Activated naive CD8-positive, alpha-beta T cell treated with anti-CD3 and anti-CD28 coated beads, Interleukin-2, amount 10 ng/mL, durations not matched to agents 7 days and 5 days (primary cell): ENCODE measurements at places on chromosomes 4 and X. TPM values are rescaled to one million over a fixed set of nuclear protein-coding genes. Genes with fewer than 3 reads are reported as not detected.

- H3K27me3 ChIP-seq = peaks cover 38% of the 10 kb centered on the region
- DNase-seq = no peak
- H3K27ac ChIP-seq = no peak overlapping the region
- H3K4me3 ChIP-seq = no peak overlapping the region
- H3K36me3 ChIP-seq = no peaks in the 10 kb centered on the region
These were observed 7.0 kb downstream of the QRFPR start for GRCh38 chr4:121373841-121374240.

GRCh38 chrX:28997706-28998463, 410.6 kb downstream of the IL1RAPL1 start:
- no peak overlapping the region for H3K4me3 ChIP-seq
- DNase-seq = no peak
- no peaks in the 10 kb centered on the region for H3K4me1 ChIP-seq
- H3K27me3 ChIP-seq = no peaks in the 10 kb centered on the region
- H3K27ac ChIP-seq = no peak overlapping the region
- H3K36me3 ChIP-seq = no peaks in the 10 kb centered on the region

DNA sequence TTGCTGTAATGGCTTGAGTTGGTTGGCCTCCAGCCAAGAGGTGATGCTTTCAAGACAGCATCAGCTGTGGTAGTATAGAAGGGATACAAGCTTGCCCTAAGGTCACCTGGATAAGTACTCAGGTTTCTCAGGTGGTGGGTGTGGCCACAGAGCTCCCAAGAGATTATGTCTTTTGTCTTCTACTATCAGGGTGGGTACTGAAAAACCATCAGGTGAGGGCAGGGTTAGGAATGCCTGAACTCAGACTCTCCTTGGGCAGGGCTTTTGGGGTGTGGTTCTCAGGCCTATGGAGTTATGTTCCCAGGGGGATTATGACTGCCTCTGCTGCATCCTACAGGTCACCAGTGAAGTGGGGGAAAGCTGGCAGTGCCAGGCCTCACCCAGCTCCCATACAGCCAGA, 654.6 kb upstream of the GALNT7 start:
- H3K36me3 ChIP-seq = no peaks in the 10 kb centered on the region
- H3K4me3 ChIP-seq = no peak overlapping the region
- H3K27me3 ChIP-seq = no peaks in the 10 kb centered on the region

DNA sequence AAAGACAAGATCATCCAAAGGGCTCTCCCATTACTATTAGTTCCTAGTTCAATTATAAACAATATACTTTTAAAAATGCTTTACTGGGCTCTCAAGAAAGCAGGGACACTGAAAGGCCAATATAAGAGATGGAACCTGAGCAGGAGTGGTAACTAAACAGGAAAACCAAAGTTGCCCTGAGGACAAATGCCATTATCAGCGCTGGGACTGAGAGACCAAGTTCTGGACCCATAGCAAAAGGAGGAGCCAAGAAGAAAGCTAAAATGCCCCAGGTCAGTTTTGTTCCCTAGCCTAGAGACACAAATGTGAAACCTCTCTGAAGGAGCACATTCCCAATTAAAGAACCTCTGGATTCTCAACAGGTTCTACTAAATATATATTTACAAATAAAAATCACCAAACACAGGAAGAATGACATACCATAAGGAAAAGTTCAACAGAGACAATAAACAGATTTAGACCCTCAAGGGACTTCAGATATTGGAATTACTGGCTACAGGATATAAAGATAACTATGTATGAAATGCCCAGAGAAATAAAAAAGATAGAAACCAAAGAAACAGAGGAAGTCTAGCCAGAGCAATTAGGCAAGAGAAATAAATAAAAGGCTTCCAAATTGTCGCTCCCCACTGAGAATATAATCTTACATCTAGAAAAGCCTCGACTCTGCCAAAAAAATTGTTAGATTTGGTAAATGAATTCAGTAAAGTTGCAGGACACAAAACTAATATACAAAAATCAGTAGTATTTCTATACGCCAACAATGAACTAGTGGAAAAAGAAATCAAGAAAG, 67.1 kb downstream of the KLHL8 start:
- H3K27ac ChIP-seq = no peak overlapping the region
- H3K36me3 ChIP-seq = no peaks in the 10 kb centered on the region
- peaks cover 1% of the 10 kb centered on the region for H3K4me1 ChIP-seq

DNA sequence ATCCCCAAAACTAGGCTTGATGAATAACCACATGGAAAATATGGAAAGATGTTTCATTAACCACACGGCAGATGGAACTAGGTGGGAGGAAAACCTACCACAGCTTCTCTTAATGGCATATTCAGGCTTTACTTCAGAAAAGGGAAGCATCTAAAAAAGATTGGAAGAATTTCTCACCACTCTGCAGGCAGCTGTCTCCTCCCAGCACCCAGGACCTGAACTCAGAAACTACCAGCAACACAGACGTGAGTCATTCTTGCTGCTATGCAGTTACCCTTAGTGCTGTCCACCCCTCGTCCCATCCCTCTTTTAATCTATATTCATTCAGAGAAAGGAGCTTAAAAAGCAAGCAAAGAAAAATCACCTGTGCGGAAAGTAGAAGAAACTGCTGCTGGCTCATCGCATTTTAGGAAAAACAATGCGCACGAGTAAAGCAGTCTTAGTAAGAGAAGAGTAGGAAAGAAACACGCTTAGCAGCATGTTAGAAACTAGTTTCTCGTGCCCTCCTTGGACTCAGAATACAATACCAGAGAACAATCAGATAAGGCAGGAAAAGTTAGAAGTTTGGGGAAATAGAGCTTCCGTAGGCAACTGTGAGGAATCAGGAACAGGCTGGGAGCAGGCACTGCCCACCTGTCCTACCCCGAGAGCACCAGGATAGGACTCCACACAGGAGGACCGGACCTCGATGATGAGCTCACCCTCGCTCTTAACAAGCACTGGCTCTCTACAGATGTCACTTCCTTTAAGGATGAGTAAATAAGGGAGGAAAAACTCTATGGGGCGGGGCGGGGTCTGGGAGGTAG, 48.1 kb upstream of the ENPP6 start:
- no peak overlapping the region for H3K4me3 ChIP-seq
- H3K4me1 ChIP-seq = peaks cover 54% of the 10 kb centered on the region
- H3K27me3 ChIP-seq = peaks cover 5% of the 10 kb centered on the region
- peaks cover under 1% of the 10 kb centered on the region for H3K36me3 ChIP-seq
- H3K27ac ChIP-seq = peak overlapping the region; percentile 38

- no peaks in the 10 kb centered on the region for H3K27me3 ChIP-seq
- DNase-seq = peak; percentile 69
- no peaks in the 10 kb centered on the region for H3K36me3 ChIP-seq
- H3K4me1 ChIP-seq = peaks cover 9% of the 10 kb centered on the region
These were observed at the start of gene MAP7D3 for GRCh38 chrX:136251041-136251991. TSS of gene MAP7D3 (minus strand) at chrX:136251400. CDS start at chrX:136251358, 42 bp downstream.

DNA sequence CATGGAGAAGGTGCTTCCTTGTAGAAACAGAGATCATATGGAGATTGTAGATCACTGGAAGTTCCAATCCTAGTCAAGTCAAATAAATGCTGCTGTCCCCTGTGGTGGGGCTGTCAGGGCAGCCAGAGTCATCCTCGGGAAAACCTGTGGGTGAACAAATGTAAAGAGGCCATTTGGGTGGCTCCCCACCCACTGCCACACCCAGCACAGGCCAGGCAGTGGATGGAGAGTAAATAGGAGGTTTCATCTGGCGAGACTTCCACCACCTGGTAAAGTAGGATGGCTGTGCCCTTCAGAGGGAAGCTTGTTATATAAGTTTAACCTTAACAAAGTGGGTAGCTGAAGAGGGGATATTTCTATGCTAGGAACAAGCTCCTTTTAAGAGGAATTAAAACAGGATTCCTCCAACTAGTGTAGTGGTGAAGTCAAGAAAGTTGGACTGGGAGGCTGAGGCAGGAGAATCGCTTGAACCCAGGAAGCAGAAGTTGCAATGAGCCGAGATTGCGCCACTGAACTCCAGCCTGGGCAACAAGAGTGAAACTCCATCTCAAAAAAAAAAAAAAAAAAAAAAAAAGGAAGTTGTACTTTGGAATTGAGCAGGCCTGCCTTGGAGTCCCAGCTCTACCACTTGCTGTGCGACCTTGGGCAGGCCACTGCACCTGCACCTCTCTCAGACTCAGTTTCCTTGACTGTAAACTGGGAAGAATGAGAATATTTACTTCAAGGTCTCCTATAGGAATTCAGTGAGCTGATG, 273.7 kb downstream of the PTTG2 start:
- peaks cover 1% of the 10 kb centered on the region for H3K4me1 ChIP-seq
- H3K27me3 ChIP-seq = peaks cover 8% of the 10 kb centered on the region
- no peaks in the 10 kb centered on the region for H3K36me3 ChIP-seq
- no peak overlapping the region for H3K4me3 ChIP-seq

- no peak overlapping the region for H3K4me3 ChIP-seq
- H3K4me1 ChIP-seq = peaks cover 7% of the 10 kb centered on the region
- DNase-seq = no peak
- peaks cover 10% of the 10 kb centered on the region for H3K36me3 ChIP-seq
- no peaks in the 10 kb centered on the region for H3K27me3 ChIP-seq
- H3K27ac ChIP-seq = no peak overlapping the region
These were observed 53.7 kb downstream of the PRKX start for GRCh38 chrX:3659761-3660160.

DNA sequence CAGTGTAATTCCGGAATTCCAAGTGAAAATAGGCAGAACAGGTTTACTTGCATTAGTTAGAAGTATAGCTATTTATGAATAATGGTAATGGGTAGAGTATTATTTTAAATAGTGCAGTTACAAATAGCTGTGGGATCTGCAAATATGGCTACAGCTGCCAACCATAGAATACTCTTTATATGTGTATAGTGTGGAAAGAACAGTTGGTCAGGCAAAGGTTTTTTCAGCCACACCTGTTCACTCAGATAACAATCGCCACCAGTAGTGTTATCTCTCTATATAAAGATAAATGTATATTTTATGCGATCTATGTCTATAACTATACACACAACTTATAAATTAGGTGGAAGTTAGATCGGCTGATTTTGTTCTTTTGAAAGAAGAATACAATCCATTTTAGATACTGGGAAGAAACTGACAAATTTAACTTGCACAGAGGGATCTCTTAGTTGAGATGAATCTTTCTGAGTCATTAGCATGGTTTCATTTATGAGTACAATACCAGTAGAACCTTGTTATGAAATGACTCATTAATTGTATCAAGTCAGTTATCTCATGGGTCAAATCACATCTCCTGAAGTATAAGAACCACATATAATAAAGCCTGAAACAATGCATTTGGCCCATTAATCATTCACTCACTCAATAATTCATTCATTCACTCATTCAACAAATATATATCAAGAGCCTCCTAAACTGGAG, 100.9 kb upstream of the NR3C2 start:
- H3K4me3 ChIP-seq = no peak overlapping the region
- no peak for DNase-seq
- H3K27me3 ChIP-seq = no peaks in the 10 kb centered on the region
- H3K4me1 ChIP-seq = no peaks in the 10 kb centered on the region
- H3K27ac ChIP-seq = no peak overlapping the region

DNA sequence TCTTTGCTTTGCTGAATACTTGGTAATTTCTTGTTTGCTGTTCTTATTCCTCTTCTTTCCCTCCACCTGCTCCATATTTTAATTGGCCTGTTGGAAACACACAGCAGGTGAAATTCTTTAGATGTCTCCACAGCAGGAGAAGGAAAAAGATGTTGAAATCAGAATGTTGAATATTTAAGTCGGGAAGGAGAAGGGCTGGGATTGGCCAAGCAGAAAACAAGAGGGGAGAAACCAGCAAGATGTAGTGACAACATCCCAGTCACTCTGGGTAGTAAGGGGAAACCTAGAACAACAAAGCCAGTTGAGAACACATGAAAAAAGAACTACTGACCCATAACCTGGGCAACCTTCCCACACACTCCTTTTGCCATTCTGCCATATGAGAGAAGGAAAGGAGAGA, 37.3 kb upstream of the STAG2 start:
- DNase-seq = no peak
- no peak overlapping the region for H3K27ac ChIP-seq
- no peak overlapping the region for H3K4me3 ChIP-seq
- H3K36me3 ChIP-seq = no peaks in the 10 kb centered on the region

DNA sequence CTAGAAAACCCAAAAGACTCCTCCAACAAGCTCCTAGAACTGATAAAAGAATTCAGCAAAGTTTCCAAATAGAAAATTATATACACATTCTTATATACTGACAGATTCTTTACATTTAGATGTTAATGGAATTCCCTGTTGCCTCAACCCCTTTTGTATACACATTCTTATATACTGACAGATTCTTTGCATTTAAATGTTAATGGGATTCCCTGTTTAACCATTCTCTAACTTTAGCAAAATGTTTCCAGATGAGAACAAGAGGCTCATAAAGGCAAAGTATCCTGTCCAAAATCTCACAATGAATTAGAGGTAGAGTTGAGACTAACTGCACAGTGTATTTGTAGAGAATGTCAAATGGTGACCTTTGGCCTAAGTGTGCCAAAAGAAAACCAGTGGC, 23.1 kb upstream of the AR start:
- H3K27me3 ChIP-seq = no peaks in the 10 kb centered on the region
- H3K4me1 ChIP-seq = no peaks in the 10 kb centered on the region
- no peak overlapping the region for H3K27ac ChIP-seq
- no peaks in the 10 kb centered on the region for H3K36me3 ChIP-seq

DNA sequence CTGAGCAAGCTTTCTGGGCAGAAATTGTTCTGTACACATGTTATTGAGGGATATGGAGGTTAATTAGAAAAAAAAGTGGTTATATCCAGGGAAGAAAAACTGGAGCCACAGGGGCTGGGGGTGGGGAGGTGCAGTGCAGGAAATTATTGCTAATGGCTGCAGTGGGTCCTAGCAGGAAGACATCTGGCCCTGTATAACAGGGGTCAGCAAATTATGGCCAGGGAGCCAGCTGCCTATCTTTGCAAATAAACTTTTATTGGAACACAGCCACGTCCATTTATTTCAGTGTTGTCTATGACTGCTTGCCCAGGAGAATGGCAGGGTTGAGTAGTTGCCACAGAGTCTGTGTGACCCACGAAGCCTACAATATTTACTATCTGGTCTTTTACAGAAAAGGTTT, 23.4 kb upstream of the PRPS2 start:
- peaks cover 20% of the 10 kb centered on the region for H3K27me3 ChIP-seq
- peaks cover 6% of the 10 kb centered on the region for H3K4me1 ChIP-seq
- no peak overlapping the region for H3K27ac ChIP-seq
- no peak for DNase-seq

DNA sequence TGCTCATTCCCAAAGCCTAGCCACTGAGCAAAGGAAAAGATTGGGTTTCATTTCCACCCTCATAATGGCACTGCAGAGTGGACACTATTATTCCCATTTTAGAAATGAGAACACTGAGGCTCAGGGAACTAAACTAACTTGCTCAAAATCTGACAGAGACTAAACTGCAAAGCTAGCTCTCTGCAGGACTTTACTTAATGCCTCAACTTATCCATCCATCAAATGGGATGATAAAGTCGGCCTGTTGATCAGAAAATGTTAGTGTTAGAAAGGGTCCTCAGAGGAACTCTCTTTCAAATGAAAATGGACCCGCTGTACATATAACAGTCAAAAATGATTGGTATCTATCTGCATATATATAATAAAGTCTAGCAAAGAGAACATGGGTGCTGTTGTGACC, 186.8 kb downstream of the QDPR start:
- H3K36me3 ChIP-seq = no peaks in the 10 kb centered on the region
- DNase-seq = no peak
- peak overlapping the region; percentile 33 for H3K4me3 ChIP-seq
- H3K27ac ChIP-seq = no peak overlapping the region

GRCh38 chrX:18461431-18461830, 36.0 kb downstream of the CDKL5 start:
- H3K27ac ChIP-seq = no peak overlapping the region
- H3K36me3 ChIP-seq = no peaks in the 10 kb centered on the region
- no peaks in the 10 kb centered on the region for H3K27me3 ChIP-seq
- H3K4me3 ChIP-seq = no peak overlapping the region

CT45A1 gene
- total RNA-seq = not detected

PRDM5 gene
- 0.58 TPM for total RNA-seq

AMER1 gene
- 4.6 TPM for total RNA-seq

TRIML2 gene
- not detected for total RNA-seq

P2RY10 gene
- total RNA-seq = 77.4 TPM

FGF13 gene
- not detected for total RNA-seq

XAGE1A gene
- not detected for total RNA-seq
